Stimulated activated CD4-positive, alpha-beta T cell treated with anti-CD3 and anti-CD28 coated beads, Interleukin-15, amount 100 ng/mL, for 1 hour (primary cell): ENCODE measurements at places on chromosomes 13 and 19.

- no peak for DNase-seq
These were observed 81.2 kb downstream of the KDM4B start for GRCh38 chr19:5050067-5050656.

- DNase-seq: no peak
These were observed 407 bp upstream of the ZNF550 start for GRCh38 chr19:57560049-57560491.

GRCh38 chr13:63517371-63517770 lies 2101.7 kb upstream of the PCDH20 start:
- no peak for DNase-seq

- no peak for DNase-seq
These were observed 25.7 kb downstream of the CCNE1 start for GRCh38 chr19:29837448-29837981.

GRCh38 chr13:48393698-48394085 lies 19.2 kb downstream of the LPAR6 start:
- no peak for DNase-seq
